H1 (cell line): ENCODE measurements at places on chromosomes 6 and 20. TPM values are rescaled to one million over a fixed set of nuclear protein-coding genes. Genes with fewer than 3 reads are reported as not detected.
A peak's percentile ranks its signal among the peaks of the same experiment; 100 is the strongest.

- DNase-seq: no peak
Measured at GRCh38 chr6:26250698-26251044, 114.3 kb upstream of the BTN3A2 start.

DNA sequence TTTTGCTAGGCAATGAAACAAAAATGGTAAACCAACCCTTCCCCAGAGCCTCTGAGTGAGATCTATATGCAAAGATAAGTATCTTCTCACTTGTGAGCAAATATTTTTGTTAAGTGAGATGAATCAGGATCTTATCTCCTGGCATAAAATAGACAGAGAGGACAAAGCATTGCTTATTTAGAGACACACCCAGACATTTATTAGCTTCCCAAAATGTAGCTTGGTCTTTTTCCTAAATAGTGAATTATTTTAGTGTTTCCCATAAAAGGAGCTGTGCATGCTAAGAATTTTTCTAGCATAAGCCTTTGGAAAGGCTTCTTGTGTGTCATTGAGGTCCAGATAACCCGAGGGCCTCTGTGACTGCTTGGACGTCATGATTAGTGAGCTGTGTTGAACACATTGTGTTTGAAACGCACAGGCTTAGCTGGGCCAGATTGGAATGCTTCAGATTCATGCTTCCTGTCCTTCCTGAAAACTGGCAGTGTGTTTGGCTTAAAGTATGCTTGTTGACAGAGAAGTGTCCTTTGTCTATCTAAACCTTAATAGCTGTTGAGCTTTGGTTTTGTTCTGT lies 16.5 kb downstream of the MTHFD1L start:
- no peak for DNase-seq

DNA sequence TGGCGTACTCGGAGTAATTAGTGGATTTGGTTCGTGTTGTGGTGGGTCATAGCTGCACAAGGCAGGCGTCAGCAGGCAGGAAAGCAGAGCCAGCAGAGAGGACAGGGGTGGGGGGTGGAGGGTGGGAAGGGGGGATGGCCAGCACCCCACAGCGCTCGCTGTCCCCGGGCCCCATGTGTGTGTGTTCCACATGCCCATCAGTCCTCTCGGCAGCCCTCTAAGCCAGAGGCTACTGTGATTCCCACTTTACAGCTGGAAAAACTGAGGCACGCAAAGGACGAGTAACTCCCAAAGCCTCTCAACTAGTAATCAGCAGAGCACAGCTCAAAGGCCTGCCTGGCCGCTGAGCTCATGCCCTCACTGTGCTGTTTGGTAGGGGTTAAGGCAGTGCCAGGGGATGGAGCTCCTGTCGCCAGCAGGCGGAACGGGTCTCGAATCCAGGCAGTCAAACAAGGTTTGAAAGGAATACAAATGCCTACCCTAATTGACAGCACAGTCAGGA lies 175.2 kb downstream of the ZDHHC14 start:
- peak; percentile 45 for DNase-seq

DNA sequence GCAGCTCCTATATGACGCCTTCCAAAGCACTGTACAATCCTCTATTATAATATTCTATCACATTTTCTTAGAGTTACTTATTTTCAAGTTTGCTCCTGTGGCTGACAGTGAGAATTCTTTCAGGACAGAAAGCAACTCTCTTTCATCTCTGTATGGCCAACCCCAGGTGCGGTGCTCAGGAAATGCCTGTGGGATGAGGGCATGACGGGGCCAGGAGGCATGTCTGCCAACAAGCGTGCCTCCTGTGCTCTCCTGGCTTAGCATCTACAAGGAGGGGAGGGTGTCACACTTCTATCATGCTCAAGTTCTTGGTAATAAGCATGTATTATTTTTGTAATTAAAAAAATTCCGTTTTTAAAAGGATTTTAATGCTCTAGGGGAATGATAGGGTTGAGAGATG lies 11.4 kb downstream of the MRPL14 start:
- DNase-seq: no peak

DNA sequence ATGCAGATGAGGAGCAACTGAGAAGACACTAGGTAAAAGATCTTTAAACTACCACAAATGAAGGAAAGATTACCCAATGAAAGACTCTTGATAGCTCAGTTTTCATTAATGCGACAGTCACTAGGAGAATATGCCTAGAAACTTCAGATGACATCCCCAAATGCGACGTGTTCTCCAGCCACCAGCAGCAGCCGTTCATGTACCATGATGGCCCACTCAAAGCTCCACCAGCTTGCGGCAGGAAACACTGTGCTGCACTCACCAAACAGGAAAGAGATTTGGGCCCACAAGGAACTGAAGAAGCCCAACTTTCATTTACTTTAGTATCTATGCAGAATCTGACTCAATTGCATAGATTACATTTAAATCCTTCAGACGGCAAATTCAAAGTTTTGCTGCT lies 7.5 kb downstream of the DIDO1 start:
- DNase-seq: no peak

- no peak for DNase-seq
Measured at GRCh38 chr6:31969712-31970603, 2.0 kb downstream of the DXO start.

- no peak for DNase-seq
Measured at GRCh38 chr6:41527721-41528408, 18.3 kb upstream of the FOXP4 start.

DNA sequence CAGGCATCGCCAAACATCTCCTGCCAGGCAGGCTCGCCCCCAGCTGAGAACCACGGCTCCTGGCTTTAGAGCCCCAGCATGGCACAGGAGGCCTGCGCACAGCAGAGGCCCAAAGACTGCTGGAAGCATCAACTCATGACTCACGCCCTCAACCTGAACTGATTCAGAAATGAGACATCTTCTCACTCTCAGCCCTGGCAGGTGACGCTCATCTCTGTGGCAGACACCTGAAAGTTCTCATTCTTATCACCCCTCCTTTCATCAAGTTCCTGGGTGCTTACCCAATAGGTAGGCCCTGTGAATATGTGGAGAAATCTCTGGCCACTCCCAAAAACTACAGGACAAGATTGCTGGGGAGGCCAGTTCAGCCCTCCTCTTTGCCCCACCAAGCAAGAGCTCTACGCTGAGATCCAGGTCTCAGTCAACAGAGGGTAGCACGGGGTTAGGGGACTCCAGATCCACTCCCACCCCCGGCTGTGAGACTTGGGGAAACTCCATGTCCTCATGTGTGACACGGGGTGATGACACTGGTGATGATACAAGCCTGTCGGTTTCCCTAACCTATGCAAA lies 11.3 kb downstream of the NFATC2 start:
- DNase-seq: no peak

GRCh38 chr20:1196634-1197033 lies 6.6 kb upstream of the C20orf202 start:
- DNase-seq: no peak

- DNase-seq: no peak
Measured at GRCh38 chr6:90086517-90086916, 192.2 kb downstream of the GJA10 start.

GRCh38 chr20:19543101-19543500 lies 215.0 kb upstream of the RIN2 start:
- no peak for DNase-seq

DNA sequence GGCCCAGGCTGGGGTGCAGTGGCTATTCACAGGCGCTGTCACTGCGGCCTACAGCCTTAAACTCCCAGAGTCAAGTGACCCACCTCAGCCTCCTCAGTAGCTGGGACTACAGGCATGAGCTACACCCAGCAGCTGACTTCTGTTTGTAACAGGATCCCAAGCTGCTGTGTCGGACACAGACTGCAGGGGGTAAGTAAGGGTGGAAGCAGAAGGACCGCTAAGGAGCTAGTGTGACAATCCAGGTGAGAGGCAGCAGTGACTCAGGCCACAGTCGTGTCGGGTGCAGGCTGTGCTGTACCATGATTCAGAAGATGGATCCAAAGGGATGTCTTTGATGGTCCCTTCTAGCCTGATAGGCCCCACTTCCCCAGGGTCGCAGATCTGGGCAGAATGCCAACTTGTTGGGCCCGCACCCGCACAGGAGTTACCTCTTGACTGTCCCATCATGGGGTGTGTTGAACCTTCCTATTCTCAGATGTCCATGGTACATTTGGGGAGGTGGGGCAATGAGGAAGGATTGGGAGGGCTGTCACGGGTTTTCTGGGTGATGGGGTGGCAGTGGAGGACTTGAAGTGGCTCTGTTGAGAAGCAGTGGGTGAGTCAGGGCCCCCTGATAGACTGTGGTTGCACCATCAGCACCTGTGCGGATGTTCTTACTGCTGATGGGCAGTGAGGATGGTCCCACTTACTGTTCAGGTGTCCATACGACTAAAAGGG lies 25.3 kb downstream of the AAR2 start:
- no peak for DNase-seq

DNA sequence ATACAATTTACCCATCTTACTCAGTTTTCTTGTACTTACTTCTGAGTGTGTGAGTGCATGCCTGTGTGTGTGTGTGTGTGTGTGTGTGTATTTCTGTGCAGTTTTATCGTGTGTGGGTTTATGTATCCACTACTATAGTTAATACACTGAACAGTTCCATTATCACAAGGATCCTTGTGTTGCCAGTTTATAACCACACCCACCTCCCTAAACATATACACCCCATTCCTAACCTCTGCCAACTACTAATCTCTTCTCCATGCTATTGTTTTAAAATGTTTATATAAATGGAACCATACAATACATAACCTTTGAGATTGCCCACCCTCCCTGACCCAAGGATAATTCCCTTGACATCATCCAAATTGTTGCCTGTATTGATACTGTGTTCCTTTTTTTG lies 18.7 kb downstream of the POFUT1 start:
- no peak for DNase-seq

- DNase-seq: no peak
Measured at GRCh38 chr6:135084916-135085269, 30.3 kb upstream of the HBS1L start.

GRCh38 chr20:50271176-50271575 lies 80.5 kb downstream of the CEBPB start:
- no peak for DNase-seq

- no peak for DNase-seq
Measured at GRCh38 chr6:138405816-138406413, 1.9 kb downstream of the HEBP2 start.

GRCh38 chr6:48099713-48100587 lies 11.0 kb downstream of the PTCHD4 start:
- DNase-seq: no peak

- DNase-seq: no peak
Measured at GRCh38 chr6:130749402-130749801, 77.8 kb upstream of the SMLR1 start.

- DNase-seq: no peak
Measured at GRCh38 chr6:36201612-36202011, 5.1 kb downstream of the BRPF3 start.

GRCh38 chr6:41135062-41135832 lies 18.9 kb downstream of the TREML1 start:
- DNase-seq: no peak

- no peak for DNase-seq
Measured at GRCh38 chr6:149001422-149001821, 254.6 kb downstream of the UST start.

DNA sequence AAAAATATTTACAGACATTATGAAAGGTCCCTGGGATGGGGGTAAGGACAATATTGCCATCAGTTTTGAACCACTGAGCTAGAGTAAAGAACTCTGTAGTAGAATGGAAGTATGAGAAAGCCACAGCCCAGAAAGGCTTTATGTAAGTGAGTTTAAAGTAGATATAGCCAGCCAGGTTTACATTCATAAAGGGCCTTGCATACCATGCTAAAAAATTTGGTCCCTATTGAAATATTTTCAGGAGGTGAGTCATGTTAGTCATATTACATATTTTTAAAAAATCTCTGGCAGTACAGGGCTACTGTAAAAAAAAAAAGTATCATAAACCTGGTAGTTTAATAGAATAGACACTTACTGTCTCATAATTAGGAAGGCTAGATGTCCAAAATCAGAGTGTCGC lies 3.5 kb downstream of the ZKSCAN8 start:
- DNase-seq: no peak

- DNase-seq: no peak
Measured at GRCh38 chr6:90938122-90938521, 351.2 kb upstream of the MAP3K7 start.

GRCh38 chr6:168988280-168988679 lies 265.4 kb downstream of the THBS2 start:
- no peak for DNase-seq

GRCh38 chr6:72535124-72535523 lies 86.7 kb upstream of the KCNQ5 start:
- no peak for DNase-seq

DNA sequence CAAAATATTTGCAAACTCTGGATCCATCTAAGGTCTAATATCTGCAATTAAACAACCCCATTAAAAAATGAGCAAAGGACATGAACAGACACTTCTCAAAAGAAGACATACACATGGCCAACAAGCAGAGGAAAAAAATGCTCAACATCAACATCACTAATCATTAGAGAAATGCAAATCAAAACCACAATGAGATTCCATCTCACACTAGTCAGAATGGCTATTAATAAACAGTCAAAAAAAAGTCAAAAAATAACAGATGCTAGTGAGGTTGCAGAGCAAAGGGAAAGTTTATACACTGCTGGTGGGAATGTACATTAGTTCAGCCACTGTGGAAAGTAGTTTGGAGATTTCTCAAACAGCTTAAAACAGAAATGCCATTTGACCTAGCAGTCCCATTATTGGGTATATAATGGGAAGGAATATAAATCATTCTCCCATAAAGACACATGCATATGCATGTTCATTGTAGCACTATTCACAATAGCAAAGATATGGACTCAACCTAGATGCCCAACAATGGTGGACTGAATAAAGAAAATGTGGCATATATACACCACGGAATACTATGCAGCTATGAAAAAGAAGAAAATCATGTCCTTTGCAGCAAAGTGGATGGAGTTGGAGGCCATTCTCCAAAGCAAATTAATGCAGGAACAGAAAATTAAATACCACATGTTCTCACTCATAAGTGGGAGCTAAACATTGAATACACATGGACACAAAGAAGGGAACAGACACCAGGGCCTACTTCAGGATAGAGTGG lies 9.1 kb downstream of the ZNFX1 start:
- no peak for DNase-seq

DNA sequence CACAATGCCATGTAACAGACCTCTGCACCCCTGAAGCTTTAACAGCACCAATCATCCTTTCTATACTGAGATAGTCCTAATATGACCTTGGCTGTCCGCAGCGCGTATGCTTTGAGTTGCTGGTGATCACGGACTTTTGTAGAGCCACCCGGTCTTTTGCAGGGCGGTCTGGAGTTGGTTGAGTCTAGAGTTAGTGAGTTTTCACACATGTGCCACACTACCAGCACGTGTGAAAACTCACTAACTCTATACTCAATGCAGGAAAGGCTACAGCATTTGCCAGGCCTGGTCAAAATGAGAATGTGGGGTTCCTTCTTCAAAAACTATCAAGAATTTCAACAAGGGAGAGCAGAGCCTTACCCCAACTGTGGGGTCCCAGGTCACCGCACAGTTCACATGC lies 14.6 kb downstream of the AGPAT4 start:
- DNase-seq: no peak

The SLC26A8 gene
- 0.56 and 1.1 TPM in 2 replicates for total RNA-seq

The GNMT gene
- total RNA-seq: 1.8 TPM in 2 replicates

The PTCHD4 gene
- 0.33 and 0.37 TPM in 2 replicates for total RNA-seq

The NR2E1 gene
- total RNA-seq: not detected in 2 replicates

The GPRC6A gene
- total RNA-seq: 0.22 TPM in 1 of 2 replicates, not detected in the other

The TCF21 gene
- 0.09 TPM in 1 of 2 replicates, not detected in the other for total RNA-seq

The SCRT2 gene
- 0.27 and 0.34 TPM in 2 replicates for total RNA-seq

The MC3R gene
- total RNA-seq: not detected in 2 replicates

The ADGRF5 gene
- 0.06 TPM in 1 of 2 replicates, not detected in the other for total RNA-seq

The C20orf204 gene
- 0.52 and 0.61 TPM in 2 replicates for total RNA-seq

The CARMIL1 gene
- total RNA-seq: 39.0 and 40.4 TPM in 2 replicates
